ENCODE measurements at places on chromosomes 5 and 9.

DNA sequence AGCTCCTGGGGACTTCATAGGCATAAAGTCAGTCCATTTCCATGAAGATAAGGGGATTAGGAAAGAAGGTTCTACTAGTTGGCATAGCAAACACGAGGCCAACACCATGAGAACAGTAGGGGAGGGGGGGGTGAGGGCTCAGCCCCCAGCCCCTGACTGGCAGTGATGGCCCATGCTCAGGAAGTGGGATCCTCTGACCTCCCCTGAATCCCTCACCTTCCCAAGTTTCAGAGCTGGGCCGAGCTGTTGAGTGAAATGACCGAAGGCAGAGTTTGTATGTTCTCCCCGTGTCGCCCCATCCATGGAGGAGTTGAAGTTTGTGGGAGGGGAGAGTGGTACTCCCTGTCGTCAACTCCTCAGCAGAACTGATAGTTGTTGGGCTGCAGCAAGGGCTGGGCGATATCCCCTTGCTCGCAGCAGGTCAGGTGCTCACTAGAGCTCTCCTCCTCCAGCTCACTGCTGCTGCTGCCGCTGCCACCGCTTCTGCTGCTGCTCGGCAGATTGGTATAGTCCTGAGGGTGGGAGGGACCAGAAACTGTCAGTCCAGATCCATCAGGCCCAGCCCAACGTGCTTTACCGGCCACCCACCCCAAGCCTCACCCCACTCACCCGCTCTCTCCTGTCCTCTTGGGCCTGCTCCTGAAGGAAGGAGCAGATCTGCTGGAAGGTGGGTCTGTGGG, 32.5 kb downstream of the CSF1R start:
- no peak for DNase-seq

- no peak for DNase-seq
These were observed 1.9 kb downstream of the CD14 start for GRCh38 chr5:140631036-140631417.

DNA sequence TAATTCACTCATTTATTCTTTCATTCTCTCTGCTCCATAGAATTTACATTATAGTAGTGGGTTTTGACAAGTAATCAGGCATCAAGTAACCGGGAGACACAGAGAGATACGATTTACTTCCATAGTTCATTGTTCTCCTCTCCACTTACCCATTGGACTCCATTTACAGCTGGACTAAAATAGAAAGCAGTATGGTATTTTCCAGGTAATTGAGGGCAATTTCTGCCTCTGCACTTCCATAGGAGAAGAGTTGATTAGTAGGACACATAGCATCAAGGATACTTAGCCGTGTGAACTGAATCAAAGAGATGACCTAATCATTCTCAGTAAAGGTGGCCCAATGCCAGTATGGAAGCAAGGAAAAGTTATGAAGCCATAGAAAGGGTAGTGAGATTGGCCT, 244.4 kb downstream of the COX7C start:
- no peak for DNase-seq

DNA sequence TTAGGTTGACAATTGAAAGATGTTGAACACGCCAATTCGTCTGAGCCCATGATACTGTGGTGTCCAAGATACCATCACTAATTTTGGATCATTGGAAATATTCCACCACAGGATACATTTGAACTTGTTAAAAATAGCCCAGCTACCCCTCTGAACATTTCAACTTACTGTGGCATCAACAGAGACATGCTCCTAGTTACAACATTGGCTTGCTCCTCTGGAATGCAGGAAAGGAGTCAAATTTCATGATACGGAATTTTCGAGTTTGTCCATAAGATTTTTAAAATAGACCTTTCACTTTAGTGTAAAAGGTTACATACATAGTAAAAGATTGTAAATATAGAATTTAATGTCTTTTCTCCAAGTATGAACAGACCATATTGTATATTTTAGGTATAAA, 12.8 kb downstream of the SEMA5A start:
- no peak for DNase-seq

- no peak for DNase-seq
These were observed 15.9 kb upstream of the OMD start for GRCh38 chr9:92439921-92440750.

DNA sequence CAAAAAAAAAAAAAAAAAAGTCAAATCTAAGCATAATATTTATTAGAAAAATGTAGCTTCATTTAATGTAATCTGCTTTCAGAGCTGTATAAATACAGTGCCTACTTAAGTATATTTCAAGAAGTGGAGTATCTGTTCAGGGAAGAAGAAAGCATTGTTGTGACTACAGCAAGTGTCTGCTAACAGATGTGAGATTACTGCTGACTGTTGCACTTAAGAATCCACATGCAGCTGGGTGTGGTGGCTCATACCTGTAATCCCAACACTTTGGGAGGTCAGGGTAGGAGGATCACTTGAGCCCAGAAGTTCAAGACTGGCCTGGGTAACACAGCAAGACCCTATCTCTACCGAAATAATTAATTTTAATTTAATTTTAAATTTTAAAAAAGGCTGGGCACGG, 19.0 kb downstream of the KDM3B start:
- no peak for DNase-seq

DNA sequence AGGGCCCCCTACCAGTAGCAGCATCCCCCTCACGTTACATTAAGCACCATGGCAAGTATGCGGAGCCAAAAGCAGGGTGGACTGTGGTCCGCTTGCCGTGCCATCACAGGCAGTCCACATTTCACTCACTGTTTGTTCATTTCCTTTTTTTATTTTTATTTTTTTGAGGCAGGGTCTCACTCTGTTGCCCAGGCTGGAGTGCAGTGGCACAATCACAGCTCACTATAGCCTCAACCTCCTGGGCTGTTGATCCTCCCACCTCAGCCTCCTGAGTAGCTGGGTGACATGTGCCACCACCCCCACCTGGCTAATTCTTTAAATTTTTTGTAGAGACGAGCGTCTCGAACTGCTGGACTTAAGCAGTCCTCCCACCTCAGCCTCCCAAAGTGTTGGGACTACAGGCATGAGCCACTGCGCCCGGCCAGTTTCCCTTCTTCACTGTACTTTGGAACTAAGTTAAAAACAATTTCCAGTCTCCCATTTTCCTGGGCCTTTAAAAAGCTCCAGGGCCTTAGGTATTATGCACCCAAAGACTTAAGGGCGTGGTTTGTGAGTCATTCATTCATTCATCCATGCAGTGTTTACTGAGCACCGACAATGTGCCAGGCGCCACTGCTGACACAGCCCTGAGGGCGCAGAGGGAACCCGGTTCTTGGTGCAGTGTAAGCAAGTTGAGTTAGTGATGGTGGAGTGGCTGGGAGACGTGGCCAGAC, 19.9 kb downstream of the PRRX2 start:
- DNase-seq = no peak

GRCh38 chr9:3962496-3962895, 337.4 kb downstream of the GLIS3 start:
- no peak for DNase-seq

GRCh38 chr9:27280249-27280648, 16.7 kb downstream of the EQTN start:
- DNase-seq = no peak

DNA sequence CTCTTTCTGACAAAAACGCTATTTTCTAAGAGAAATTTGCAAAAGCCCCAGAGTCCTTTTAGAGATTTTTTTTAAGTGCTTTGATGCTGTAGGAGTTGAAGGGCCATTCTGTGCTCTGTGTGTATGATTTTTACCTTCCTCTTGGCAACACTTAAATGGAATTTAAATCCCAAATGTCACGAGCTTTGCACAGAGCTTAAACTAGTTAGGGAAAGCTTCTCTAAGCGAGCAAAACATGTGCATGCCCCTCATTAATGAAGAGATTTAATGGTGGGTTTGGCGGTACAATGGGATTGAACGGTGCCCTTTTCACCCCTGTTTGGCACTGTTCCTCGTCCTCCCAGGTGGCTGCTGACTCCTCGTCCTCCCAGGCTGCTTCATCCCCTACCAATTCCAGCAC, 220.7 kb downstream of the DRD1 start:
- no peak for DNase-seq

DNA sequence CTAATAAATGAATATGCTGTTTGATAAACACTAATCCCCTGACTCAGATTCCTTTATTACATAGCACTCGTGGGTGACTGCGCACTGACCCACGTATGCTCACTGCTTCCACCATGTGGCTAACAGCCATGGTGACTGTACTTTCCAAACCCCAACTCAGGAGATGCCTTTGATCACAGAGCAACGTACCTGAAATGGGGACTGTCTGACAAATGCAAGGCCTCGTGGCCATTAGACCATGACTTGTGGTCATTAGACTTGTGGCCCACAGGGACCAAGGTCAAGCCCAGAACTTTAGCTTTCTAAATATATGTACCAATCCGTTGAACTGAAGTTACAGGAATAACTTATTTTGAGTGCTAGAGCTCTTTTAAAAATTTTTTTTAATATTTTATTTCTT, 46.6 kb downstream of the CYFIP2 start:
- no peak for DNase-seq

- no peak for DNase-seq
These were observed 21.3 kb upstream of the COX7C start for GRCh38 chr5:86596476-86596875.

GRCh38 chr9:69190863-69191181, 16.7 kb downstream of the TJP2 start:
- no peak for DNase-seq

- no peak for DNase-seq
These were observed 2.0 kb downstream of the CDC14B start for GRCh38 chr9:96617439-96618185.

GRCh38 chr5:133944263-133945185, 23.9 kb downstream of the C5orf15 start:
- no peak for DNase-seq

DNA sequence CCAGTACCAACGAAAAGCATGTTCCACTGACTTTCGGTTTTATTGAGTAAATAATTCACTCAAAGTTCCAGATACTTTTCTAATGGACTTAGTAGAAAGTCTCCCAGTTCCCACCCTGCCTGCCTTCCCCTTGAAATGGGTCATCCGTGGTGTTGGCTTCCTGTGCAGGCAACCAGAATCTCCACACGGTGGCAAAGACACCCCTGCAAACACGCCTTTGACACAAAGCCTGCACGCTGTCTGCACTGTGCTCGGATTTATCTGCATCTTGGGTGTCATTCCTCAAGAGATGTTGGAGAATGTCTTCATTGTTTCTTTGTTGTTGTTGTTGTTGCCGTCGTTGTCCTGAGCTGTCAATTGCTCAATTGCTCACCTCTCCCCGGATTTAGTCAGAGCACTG, 150.0 kb upstream of the IRX2 start:
- DNase-seq = peak; percentile 25

GRCh38 chr5:4375640-4376039, 764.5 kb upstream of the ADAMTS16 start:
- no peak for DNase-seq

DNA sequence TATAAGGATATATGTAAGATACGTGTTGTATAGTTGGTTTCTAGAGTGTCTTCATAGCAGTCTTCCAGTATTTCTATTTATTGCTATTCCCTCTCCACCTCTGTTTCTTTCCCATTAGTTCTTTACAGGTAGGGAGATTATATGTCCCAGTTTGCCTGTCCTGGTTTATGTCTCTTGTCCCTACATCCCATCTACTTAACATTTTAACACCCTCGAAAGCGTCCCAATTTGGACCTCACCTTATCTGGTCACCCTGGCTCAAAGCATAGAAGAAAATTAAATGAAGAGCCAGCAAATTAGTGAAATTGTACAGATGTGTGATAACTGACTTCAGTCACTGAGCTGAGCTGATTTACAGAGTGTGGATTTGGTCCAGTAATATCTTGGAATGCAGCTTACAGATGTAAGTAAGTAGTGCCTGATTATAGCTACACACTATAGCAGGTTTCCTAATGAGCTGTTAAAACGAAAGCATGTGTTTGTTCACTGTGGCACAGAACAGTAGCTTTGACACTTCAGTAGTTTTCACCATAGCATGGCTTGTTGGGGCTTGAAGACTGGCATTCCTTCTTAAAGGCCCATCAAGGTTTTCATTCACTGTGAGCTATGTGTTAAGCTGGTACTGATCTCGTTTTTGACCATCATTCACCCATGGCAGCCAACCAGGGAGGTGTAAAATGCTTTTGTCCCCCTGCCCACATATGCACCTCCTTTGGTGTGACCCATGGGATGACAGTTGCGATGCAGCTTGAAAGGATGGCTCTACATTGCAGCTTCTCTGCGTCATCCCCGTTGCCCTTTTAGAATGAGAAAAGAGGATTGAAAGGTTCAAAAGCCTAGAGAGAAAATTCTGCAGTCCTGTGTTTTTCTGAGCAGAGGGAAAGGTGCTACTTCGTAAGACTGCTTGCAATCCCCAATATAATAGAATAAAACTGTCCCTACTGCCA, 192.1 kb upstream of the DMRT1 start:
- DNase-seq = no peak

DNA sequence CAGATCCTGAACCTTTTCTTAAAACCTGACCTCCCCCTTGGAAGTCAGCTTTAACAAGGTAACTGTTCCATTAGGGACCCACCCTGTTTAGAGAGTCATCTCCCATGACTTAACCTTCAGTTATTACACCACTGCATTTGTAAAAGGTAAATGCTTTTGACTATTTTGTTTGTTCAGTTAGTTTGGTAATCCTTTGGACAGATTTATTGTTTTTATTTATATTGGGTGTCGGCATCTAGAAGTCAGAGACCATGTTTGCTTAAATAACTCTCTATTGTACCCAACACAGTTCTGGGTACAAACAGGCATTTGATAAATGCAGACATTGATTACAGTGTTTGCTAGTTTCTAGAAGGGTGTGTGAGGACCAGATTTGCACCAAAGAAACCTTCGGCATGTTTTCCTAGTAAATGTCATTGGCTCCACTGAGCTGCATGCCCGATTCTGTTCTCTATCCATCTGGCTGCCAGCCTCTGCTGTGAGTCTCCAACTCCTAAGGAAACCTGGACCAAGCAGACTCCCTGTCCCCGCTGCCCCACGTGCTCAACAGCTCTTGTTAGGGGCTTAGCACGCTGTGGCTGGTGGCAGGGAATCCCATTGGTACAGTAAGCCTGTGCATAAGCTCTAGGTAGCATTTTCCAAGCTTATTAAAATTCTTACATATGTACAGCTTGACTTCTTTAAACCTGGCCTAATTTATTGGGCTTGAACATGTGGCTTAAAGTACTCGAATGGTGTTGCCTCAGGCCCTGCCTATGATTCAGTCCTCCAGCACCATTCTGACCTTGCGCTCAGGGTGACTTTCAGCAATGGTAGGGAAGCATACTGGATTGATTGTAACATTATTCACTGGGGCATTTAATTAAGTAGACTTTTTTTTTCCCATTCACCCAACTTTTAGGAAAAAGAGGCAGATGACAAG, 6.6 kb downstream of the PCBD2 start:
- no peak for DNase-seq

GRCh38 chr9:112838342-112838741, 52.3 kb downstream of the SLC46A2 start:
- no peak for DNase-seq

DNA sequence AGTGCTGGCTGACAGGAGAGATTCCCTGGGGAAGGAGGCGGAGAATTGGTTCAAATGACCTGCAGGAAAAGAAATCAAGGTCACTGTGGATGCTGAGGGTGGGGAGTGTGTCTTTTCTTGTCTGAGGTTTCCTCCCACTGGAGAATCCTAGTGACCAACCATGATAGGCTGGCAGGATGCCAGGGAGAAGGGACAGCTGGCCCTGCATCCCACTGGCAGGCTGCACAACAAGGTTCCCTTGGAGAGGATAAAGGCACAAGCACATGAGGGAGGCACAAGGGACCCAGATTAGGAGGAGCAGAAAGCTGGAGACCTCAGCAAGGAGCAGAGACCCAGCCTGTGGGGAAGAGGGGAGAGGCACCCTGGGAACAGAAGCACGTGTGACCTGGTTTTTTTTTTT, 11.4 kb upstream of the ZDHHC12 start:
- no peak for DNase-seq
